ENCODE measurements at places on chromosomes 7 and 10.
A peak's percentile ranks its signal among the peaks of the same experiment; 100 is the strongest.

GRCh38 chr10:59891936-59892335, 14.4 kb downstream of the CCDC6 start:
- no peak for DNase-seq

DNA sequence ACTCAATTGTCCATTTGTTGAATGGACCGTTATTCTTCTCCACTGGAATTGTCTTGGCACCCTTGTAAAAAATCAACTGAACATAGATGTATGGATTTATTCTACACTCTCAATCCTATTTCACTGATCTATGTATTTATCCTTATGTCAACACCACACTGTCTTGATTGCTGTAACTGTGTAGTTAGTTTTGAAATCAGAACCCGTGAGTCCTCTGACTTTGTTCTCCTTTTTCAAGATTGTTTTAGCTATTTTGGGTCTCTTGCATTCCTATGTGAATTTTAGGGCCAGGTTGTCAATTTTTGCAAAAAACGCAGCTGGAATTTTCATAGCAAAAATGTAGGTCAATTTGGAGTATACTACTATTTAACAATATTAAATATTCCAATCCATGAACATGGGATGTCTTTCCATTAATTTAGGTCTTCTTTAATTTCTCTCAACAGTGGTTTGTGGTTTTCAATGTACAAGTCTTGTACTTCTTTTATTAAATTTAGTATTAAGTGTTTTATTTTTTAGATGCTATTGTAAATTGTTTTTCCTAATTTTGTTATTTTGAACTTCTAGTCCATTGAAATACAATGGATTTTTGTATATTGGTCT, 10.0 kb downstream of the CAMK2B start:
- DNase-seq: no peak

- peak; percentile 24 for DNase-seq
Measured at GRCh38 chr10:1195828-1196227, 139.6 kb downstream of the WDR37 start.

DNA sequence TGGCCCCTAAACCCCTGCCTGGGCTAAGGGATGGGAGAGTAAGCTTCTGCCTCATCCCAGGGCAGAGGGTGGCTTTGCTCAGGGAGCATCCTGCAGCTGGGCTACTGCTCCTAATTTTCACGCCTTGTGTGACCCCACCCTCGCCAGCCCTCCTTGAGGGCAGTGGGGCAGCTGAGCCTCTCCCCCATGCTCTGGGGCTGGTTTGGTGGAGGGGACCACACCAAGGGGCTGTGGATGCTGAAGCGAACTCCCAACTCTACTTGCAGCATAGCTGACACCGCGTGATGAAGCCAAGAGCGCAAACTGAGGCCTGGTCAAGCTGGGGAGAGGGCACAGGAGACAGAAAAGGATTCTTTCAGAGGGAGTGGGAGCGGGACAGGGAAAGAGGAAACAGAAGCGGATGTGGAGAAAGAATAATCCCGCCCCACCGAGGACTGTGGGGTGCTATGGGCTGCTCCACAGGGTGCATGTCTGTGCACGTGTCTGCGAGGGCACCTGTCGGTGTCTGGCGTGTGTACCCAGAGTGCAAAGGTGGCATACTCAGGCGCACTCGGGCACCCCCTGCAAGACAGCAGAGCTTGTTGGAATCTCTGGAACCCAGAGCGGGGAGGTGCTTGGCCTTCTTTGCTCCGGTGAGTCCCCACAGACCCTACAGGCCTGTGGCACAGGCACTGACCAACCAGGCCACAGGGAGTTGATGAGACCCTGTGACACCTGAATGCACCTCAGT, 19.4 kb upstream of the RASGEF1A start:
- no peak for DNase-seq

- DNase-seq: peak; percentile 42
Measured at GRCh38 chr7:139777133-139777891, 486 bp downstream of the HIPK2 start.

DNA sequence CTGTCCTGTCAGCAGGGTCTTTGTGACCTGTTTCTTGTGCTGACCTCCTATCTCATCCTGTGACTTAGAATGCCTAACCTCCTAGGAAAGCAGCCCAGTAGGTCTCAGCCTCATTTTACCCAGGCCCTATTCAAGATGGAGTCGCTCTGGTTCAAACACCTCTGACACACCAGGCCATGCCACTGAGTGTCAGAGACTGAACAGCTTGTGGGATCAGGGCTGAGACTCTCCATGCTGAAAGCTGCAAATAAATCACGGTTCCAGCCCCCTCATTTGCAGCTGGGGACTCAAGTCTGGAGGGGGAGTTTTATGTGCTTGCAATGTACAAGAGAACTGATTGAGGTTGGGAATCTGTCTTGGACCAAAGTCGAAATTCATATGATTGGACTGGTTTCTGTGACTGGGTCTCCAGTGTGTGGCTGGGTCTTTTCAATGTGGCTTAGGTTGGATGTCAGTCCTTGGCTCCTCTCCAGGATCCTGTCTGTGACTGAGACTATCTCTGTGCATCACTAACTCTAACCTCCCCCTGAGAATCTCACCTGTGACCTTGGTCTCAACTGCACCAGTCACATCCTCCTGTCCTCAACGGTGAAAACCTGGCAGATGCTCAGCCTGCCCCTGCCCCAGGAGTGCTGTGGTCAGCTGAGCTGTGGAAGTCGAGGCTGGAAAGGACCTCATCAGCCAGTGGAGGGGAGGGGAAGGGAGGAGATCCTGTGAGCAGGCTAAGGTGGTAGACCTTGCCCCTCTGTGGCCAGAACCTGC, 11.7 kb downstream of the PRF1 start:
- no peak for DNase-seq

GRCh38 chr7:41706228-41706930, 3.5 kb upstream of the INHBA start:
- DNase-seq: no peak

DNA sequence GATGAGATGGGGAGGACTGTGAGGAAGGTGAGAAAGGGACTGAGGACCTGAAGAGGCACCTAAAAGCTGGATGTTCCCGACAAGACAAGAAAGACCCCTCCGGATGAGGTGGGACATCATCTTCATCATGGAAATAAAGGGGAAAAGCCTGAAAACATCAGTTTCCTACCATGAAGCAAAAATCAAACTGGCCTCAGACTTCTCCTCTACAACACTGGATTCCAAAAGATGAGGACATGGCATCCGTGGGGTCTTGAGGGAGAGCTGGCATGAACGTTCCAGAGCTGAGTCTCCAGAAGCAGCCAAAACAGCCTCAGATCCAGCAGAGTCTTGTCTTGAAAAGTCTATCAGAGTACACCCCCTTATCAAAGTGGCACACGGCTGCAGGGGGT, 44.5 kb downstream of the DIP2C start:
- no peak for DNase-seq

DNA sequence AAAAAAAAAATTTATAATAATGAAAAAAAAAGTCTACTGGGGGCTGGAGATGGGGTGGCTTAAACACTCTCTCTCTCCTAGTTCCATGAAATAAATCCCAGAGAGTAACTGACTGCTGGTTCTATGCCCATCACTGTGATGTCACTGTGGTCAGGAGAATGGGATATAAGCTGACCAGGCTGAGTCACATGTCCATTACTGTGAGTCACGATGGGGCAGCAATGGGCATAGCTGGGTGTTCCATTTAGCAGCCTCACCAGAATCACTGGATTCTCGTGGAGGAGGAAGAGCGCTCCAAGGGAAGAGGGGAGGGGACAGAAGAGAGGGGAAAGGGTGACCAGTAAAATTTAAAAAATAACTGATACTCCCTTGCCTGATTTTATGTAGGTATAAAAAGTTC, 37.1 kb downstream of the MASTL start:
- no peak for DNase-seq

DNA sequence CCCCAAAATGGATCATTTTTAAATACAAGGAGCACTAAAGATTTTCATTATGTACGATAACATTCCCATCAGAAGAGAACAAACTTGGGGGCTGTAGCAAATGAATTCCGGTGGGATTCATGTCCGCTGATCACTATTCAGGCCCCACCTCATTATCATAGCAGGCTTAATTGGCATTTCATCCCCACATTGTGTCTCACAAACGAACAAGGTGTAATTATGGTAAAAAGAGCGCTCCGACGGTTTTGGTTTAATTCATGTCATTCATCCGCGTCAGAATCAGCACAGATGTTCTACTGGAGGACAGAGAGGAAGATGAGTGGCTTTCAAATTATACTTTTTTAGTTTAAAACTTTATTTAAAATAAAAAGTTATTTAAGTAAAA, 124.7 kb downstream of the MAD1L1 start:
- DNase-seq: no peak

DNA sequence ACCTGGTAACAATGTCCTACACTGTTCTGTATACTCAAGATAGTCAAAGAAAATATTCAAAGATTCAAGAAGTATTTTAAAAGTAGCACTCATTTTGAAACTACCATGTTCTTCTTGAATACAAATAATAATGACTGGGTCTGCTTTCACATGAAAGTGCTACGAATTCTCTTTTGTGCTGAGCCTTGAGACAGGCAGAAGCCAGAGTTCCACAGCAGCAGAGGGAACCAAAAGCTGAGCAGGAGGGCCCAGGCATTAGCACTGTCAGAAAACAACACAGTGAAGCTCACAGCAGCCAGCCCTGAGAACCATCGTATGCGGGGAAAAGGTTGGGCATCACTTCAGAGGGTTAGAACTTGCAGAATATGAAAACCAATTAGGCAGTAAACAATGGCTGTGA, 38.9 kb downstream of the ANKMY2 start:
- DNase-seq: no peak

DNA sequence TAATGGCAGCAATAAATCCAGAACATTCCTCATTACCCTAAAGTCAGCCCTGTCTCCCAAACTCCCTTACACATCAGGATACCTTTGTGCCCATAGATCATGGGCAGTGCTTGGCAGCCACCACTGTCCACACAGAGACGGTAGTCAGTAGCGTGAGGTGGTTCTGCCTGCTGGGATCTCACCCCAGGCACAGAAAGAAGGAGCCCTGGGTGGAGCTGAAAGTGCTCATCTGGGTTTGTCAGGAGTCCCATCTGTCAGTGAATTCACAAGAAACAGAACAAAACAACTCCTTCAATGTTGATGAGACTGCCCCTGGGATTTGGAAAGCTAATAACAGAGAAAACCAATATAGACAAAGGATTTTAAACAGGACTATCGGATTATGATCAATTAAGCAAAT, 90.2 kb upstream of the PRSS58 start:
- no peak for DNase-seq

- DNase-seq: no peak
Measured at GRCh38 chr7:132419542-132419941, 156.7 kb downstream of the PLXNA4 start.

DNA sequence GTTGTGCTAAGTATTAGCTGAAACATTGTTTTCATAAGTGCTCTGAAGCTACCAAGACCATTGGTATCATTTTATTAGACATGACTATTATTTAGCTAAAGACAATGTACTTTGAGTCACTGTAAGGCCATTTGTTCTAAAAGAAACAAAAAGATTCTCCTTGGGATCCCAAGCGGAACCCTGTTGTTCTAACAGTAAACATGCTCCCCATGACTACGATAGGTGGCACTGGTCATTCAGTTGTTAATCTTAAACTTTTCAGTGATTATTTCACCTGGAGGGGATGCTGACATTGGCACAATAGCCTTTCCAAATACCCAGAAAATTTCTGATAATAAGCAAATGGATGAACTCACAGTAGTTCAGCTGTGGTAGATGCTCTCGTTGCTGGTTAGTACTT, 715.0 kb downstream of the AUTS2 start:
- DNase-seq: no peak

DNA sequence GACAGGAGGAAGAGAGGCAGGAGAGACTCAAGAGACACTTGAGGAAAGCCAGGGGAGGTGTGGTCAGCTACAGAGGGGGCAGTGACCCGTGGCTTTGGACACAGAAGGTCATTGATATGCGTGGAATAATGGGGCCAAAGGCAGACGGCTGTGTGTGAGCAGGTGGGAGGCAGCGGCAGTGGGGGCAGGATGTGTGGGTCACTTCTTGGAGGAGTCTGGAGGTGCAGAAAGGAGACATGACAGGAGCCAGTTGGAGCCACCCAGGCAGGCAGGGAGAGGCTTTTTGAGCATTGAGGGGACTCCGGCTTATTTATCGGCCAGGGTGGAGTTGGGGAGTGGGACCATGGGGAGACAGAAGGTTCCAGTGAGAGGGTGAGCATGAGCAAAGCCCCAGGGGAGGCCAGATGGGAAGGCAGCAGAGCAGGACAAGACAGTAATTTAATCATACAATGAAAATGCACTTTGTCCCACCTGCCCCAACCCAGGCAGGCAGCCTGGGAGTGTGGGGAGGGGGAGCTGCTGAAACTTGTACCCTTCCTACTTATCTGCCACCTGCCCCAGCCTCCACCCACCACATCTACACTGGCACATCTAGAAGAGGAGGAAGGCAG, 5.0 kb downstream of the LDB3 start:
- no peak for DNase-seq

GRCh38 chr7:128714701-128715495, 24.3 kb upstream of the CALU start:
- DNase-seq: no peak

DNA sequence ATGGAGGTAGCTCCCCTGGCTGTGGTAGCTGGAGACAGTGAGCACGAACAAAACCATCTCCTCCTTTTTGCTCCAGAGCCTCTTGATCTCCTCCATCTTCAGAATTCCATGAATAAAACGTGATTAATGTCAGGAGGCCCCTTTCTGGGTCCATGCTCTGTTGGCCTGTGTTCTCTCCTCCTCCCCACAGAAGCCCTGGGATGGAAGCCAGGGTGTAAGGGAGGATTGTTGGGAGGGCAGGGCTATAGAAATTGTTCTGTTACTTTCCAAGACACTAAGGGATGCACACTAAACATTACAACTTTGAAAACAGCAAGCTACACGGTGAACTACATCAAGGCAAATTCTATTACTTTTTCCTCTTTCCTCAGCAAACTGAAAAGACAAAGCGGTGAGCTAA, 96.3 kb downstream of the RNF216 start:
- DNase-seq: no peak

- no peak for DNase-seq
Measured at GRCh38 chr7:135385209-135385608, 124.7 kb downstream of the CNOT4 start.

DNA sequence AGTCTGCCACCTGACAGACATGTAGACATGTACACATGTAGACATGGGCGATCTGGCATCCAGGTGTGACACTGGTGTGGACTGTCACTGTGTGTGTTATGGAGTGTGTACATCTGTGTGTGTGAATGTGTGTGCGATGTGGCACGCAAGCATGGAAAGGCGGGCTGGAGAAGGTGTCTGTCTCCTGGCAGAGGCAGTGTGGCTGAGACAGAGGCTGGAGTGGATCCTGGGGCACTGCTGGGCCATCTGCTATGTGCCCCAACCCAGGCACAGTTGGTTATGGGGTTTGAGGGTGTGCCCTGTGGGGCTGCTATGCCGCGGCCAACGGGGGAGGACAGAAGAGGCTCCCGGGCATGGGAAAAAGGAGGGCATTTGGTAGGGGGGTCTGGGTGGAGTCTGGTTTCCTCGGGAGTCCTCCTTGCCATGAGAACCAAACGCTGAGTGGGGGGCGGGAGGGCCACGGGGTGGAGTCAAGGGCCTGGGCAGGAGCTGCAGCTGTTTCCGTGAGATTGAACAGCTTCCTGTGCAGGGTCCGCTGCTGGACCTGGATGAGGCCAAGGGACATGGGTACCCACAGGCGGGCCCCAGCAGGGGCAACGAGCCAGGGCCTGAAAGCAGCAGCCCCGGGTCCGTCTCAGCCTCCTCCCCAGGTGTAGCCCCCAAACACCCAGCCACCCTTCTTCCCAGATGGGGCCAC, 1.3 kb downstream of the ELN start:
- no peak for DNase-seq

GRCh38 chr7:29865526-29865925, 59.2 kb downstream of the WIPF3 start:
- DNase-seq: no peak

GRCh38 chr10:107647462-107647861, 483.0 kb upstream of the SORCS1 start:
- DNase-seq: no peak

- DNase-seq: no peak
Measured at GRCh38 chr10:93095225-93095624, 21.5 kb downstream of the CYP26A1 start.

Measured in WTC11 (cell line).